Cardiac fibroblast (primary cell): ENCODE measurements at places on chromosomes 4 and X.

GRCh38 chrX:74291577-74291963 lies 12.4 kb upstream of the ZCCHC13 start:
- DNase-seq: no peak

DNA sequence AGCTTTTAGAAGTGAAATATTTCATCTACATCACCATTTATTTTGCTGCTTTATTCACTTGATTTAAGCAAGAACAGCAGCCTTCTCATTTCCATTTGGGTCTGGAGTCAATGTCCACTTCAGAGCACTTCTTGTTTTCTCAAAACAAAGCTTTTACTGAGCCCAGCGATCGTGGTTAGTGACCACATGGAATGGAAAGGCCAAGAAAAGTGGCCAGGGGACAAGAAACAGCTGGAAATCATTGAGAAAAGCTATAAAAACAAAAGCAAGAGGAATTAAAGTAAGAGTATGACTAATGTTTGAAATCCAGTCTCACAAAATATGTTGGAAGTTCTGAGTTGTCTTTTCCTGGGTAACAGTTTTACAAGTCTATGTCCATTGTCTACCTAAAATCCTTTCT lies 328.4 kb upstream of the INTU start:
- DNase-seq: no peak

GRCh38 chr4:38601244-38601915 lies 62.6 kb upstream of the KLF3 start:
- DNase-seq: peak; percentile 72

DNA sequence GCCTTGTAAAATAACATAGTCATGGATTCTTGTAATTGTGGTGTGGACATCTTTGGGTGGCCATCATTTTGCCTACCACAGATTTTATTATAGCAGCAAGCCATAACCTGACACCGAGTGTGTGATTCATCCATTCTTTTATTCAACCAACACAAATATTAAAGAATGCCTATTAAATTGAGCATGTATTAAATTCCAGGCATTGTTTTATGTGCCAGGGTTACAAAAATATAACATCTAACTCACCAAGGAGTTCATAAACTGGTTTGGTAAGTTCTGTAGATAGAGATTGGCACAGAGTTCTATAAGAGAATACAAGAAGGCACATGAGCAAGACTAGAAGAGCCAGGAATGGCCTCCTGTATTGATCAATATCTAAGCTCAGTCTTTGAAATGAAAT lies 18.0 kb downstream of the NBDY start:
- no peak for DNase-seq
